A549 treated with Mapracorat at 1 μM for 4 hours (cell line): ENCODE measurements at places on chromosomes 1 and 21. TPM values are rescaled to one million over a fixed set of nuclear protein-coding genes. Genes with fewer than 3 reads are reported as not detected.

The CD2 gene
- total RNA-seq, result not detected in 5 replicates

The SPRR1B gene
- total RNA-seq, result not detected in 5 replicates

The DIRAS3 gene
- total RNA-seq, result 0.92 to 1.5 TPM (median 1.3 TPM) in 5 replicates

The COL9A2 gene
- total RNA-seq, result 0.11 to 0.56 TPM (median 0.29 TPM) in 5 replicates
